ENCODE measurements at places on chromosomes 5 and 9.

DNA sequence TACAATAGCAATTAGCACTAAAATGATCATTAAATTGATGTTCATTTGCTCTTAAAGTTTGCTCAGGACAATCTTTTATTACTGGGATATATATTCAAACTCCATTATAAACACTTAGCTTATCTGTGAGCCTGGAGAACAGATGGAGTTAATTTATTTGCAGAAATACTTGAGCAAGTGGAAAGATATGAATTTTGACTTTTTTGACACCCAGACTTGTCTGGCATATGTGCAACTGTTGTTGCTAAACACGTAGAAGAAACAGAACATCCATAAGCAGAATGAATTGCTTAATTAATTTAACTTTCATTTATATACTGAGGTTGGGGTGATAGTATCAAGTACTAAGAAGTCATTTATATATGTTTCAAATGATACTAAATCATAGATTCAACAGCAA, 820.7 kb upstream of the TYRP1 start:
- no peak for DNase-seq

DNA sequence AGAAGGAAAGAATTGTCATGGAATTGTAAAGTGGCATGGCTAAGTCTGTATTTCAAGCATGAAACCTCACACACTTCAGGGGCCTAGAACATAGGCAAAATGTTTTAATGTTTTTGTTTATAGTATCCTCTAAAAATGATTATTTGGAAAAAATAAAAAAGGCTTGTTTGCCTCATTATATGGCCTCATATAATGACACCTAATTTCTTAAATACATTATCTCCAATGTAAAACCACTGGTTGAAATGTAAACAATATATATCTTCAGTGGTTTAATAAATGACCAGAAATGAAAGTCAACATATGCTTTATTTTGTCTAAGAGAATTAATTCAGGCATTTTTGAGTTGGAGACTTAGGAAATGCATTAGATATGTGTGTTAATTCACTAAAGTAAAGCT, 1736.6 kb downstream of the EFNA5 start:
- DNase-seq, result no peak

GRCh38 chr9:93671020-93671338, 94.6 kb downstream of the PHF2 start:
- no peak for DNase-seq

DNA sequence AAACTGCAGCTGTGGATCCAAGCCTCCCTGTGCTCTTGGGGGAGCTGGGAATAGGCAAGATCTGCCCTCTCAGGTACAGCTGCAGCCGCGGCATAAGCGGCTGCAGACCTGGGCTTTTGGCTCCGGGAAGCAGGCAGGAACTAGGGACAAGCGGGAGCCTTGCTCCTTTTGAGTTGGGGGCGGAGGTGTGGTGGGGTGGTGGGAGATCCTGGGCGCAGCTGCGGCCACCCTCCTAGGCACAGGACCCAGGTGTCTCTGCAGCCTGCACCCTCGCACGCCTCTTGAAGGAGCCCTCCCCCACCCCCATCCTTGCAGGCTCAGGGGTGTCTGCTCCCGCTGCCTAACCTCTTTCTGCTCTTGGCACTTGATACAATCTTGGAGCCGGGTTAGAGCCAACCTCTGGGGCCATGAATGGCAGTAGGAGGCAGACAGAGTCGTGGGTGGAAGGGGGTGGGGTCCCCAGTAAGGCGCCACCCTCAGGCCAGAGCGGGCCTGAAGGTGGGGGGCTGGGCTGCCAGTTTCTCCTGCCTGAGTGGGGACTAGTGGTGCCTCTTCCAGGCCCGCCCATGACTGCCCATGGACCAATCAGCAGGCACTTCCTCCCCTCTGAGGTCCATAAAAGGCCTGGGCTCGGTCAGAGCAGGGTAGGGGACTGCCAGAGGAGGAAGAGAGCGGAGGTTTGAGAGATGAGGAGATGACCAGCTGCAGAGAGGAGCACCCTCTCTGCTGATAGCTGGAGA, 267.6 kb upstream of the TNC start:
- no peak for DNase-seq

DNA sequence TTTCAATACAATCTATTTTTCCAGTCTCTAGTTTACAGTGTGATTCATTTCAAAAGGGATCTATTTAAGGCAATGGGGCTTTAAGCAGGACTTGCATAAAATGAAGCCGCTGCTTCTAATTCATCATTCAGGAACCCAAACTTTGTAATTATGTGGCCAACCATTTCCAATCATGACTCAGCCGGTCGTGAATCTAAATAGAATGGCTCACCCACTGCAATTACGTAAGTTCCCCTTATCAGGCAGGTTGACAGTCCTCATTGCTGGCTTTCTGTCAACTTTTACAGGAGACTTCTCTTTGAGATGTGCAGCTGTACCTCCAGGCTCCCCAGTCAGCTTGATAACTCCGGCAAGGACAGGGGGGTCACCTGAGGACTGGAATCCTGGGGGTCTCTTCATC, 152.8 kb upstream of the DAP start:
- DNase-seq, result no peak

GRCh38 chr5:74889523-74890105, 23.4 kb upstream of the FAM169A start:
- no peak for DNase-seq

- no peak for DNase-seq
Measured at GRCh38 chr5:63170486-63170885, 591.9 kb downstream of the LRRC70 start.

DNA sequence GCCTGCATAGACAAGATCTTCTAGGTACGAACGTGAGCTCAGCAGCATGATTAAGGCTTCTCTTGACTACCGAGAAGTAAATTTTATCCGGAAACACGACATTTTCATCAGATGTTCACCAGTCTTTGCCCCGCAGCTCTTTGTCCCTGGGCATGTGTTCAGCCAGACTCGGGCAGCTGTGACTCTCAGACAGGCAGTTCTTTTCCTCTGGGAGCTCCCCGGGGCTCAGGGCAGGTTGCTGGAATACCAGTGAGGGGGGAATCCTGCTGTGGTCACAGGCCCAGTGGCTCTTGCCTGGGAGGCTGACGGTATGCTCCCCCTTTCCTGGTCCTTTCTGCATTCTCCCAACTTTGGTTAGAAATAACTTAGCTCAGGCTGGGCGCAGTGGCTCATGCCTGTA, 186.1 kb downstream of the GNA14 start:
- DNase-seq, result no peak

DNA sequence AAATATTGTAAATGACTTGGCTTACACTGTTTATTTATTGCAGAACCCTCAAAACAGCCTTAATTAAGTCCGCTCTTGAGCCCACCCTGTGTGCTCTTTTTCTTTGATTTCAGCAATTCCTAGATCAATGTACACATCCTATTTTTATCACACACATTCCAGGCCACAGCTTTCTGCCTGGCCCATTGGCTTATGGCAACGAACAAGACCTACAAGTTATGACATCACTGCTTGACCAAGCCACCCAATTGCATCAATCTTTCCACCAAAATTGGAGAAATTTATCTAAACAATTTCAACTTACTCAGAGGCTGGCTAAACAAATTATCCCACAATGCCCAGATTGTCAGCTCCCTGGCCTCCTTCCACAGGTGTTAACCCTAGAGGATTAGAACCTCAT, 158.4 kb downstream of the CPLANE1 start:
- DNase-seq, result no peak

GRCh38 chr5:83899326-83899970, 178.8 kb upstream of the HAPLN1 start:
- DNase-seq, result no peak

DNA sequence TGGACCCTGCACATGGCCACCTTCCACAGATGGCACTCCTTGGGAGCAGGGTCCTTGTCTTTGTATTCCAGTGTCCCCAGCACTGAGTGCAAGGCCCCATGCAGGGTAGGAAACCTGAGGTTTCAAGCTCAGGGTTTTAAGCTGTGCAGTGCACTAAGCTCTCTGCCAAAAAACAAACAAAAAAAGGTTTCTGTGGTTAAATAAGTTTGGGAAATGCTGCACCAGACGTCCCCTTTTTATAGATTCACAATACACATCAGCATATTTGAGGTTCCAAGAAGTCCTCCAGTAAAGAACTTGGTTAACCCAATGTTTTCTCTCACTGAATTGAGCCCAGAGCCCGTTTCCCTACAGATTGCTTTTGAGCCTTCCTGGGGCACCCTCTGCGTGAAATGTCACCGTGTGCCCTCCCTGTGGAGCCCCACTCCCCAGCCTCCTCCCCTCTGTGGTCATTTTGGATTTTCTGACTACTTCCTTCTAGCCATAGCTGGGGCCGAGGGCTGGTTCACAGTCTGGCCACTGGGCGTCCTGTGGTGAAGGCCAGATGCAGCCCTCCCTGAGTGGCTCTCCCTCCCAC, 17.1 kb downstream of the DELE1 start:
- no peak for DNase-seq

GRCh38 chr5:115132465-115132864, 37.2 kb downstream of the TRIM36 start:
- DNase-seq, result no peak

DNA sequence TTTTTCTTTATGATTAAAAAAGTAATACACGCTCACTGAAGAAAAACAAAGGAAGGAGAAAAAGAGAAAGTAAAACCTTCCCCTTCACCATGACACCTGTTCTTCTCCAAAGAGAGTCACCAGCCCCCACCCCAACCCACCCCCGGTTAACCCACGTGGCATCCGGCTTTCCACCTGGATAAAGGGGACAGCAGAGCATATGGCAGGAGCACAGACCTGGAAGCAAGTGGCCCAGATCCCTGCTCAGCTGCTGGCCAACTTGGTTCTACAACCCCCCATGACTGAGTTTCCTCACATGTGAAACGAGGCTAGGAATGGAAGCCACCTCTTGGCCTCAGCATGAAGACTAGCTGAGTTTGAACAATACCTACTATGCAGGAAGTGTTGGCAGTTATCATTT, 5.1 kb downstream of the CCDC180 start:
- DNase-seq, result no peak

GRCh38 chr5:33180900-33181299, 259.9 kb upstream of the TARS1 start:
- no peak for DNase-seq

GRCh38 chr5:616484-617039, 4.4 kb downstream of the CEP72 start:
- DNase-seq, result no peak

- DNase-seq, result no peak
Measured at GRCh38 chr5:37940931-37941623, 101.2 kb upstream of the GDNF start.
